ENCODE measurements at places on chromosomes 3 and 15.

DNA sequence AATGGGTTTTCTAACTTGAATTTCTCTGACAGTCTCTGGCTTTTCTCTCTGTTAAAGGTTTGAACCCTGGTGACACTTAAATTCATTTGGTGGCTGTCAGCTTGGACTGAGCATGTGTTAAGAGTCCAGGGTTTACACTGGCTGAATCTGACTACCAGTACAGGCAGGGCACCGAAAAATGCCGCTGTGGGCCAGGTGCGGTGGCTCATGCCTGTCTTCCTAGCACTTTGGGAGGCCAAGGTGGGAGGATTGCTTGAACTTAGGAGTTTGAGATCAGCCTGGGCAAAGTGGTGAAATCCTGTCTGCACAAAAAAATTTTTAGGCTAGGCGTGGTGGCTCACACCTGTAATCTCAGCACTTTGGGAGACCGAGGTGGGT, 1.8 kb downstream of the MANF start:
- no peak for DNase-seq

DNA sequence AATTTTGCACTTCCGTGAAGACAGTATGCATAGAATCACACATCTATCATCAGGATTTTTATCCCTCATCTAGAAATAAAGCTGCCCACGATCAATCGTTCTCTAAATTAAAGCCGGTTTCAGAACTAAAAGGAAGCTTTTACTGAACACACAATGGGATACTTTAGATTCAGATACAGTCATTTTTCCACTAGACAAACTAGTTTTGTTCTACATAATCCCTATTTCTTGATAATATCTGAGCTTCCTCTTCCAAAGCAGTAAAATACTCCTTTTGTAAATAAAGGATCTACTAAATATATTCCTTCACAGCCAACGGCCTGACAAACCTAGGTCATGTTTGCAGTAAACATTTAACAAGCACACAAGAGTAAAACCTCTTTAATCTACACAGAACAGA, 2.0 kb upstream of the GANC start:
- no peak for DNase-seq

DNA sequence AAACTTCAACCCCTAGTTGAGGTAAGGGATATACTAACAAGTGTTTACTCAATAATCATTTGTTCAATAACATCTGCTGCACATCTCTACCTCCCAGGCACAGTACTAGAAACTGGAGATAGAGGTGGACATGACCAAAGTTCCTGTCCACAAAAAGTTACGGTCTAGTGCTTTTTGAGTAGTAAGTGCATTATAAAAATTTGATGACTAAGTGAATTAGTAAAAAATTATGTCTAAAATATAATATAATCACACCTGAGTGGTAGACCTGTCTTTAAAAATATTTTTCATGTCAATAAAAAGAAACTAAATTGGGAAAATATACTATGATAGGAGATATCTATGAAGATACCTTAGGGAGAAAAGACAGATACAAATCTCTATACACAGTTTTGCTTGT, 121.5 kb upstream of the FHIT start:
- DNase-seq, result no peak

GRCh38 chr15:84681831-84682230, 23.8 kb upstream of the NMB start:
- no peak for DNase-seq
